B cell (primary cell): ENCODE measurements at places on chromosomes 7 and 10. TPM values are rescaled to one million over a fixed set of nuclear protein-coding genes. Genes with fewer than 3 reads are reported as not detected.

GRCh38 chr7:40498924-40499510, 364.2 kb downstream of the SUGCT start:
- no peak for DNase-seq

GRCh38 chr10:113301342-113301984, 251.4 kb upstream of the HABP2 start:
- DNase-seq: no peak

GRCh38 chr10:128735996-128736395, 609.8 kb upstream of the MKI67 start:
- no peak for DNase-seq

GRCh38 chr7:144834641-144835144, 1.2 kb downstream of the TPK1 start:
- DNase-seq: peak; percentile 76

DNA sequence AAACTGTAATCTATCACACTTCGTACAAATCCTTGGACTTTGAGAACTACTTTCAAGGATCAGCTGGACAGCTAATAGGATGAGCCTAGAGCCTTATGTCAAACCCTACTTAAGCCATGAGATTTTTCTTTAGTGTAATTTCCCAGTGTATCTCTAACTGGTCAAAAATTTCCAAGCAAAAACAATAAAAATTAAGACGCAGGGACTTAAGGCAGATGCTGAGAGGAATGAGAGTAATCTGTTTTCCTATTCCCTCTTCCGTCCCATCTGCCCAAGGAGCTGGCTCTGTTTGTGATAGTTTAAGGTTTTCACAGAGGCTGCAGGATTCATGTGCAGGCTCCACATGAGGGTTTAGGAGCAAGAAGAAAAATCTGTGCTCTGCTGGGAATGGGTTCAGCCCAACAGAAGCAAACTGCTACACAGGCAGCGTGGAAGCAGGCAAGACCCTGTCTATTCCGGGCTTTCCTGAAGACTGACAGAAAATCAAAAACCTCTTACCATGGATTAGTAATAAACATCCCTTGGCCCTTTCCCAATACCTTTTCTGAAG, 62.2 kb downstream of the ARMH3 start:
- DNase-seq: no peak

DNA sequence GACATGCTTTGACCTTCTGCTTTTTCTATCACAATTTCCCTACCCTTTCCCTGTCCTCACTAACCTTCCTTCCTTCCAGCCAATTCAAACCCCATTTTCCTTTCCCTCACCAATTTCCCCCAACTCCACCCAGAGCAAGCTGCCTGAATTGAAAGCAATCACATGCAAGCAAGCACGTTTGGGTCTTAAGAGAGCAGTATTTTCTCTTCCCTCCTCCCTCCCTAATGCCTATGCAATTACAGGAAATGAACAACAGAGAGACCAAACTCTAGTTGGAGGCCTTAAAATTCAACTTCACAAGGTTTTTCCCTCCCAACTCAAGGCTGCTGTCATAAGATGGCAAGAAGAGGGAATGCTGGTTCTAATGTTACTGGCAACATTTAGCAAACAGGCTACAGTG, 117.2 kb downstream of the MYOF start:
- no peak for DNase-seq

DNA sequence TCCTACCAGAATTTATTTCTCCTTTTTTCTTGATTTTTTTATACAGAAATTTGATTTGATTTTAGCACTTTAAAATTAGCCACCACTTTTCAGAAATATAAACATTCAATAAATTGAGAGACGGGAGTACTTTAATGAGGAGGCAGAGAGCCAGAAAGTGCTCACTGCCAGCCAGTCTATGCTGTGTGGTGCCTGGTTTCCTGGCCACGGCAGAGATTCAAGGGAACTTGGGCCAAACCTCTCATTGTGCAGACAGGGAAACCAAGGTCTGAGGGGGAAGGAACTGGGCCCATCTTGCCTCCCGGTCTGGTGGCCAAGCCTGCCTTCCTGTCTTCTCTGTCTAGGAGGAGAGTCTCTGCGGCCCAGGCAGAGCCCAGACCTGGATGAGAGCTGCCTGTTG, 25.9 kb downstream of the ADAMTS14 start:
- DNase-seq: no peak

DNA sequence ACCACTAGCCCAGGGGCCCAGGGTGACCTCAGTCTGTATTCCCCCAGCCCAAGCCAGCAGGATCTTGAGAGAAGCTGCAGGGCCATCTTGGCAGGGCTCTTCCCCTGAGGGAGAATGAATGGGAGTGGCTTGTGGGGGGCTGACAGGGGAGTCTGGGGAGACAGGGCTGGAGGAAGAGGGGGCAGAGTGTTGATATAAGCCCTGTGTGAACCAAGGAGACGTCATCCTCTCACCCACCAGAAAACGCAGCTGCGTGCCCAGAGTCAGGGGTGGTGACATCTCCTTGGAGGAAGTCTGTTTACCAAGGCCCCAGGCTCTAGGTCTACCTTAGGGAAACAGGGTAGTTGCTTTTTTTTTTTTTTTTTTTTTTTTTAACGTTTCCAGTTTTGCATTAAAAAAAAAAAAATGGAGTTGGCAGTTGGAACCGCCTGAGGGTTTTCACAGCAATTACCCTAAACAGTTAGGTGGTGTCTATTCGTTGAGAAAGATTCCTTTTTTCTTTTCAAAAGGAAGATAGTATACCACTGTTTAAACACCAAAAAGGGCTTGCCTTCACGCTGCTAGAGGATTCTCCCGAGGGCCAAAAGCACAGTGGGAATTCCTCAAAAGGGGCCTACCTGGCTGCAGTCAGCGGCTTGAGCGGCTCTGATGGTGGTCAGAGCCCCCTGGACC, 113.8 kb downstream of the PRPF18 start:
- DNase-seq: no peak

GRCh38 chr10:122142641-122143237, 128.4 kb upstream of the BTBD16 start:
- peak; percentile 19 for DNase-seq

PROSER2 gene
- 0.07 TPM in 1 of 2 replicates, not detected in the other for total RNA-seq

CPXM2 gene
- not detected in 2 replicates for total RNA-seq

SAMD9L gene
- 45.3 and 45.8 TPM in 2 replicates for total RNA-seq

CD36 gene
- 0.37 and 1.3 TPM in 2 replicates for total RNA-seq

IDI2 gene
- total RNA-seq: not detected in 2 replicates

OR2A12 gene
- total RNA-seq: not detected in 2 replicates
